Mammary epithelial cell (primary cell): ENCODE measurements at places on chromosomes 12 and 14.

DNA sequence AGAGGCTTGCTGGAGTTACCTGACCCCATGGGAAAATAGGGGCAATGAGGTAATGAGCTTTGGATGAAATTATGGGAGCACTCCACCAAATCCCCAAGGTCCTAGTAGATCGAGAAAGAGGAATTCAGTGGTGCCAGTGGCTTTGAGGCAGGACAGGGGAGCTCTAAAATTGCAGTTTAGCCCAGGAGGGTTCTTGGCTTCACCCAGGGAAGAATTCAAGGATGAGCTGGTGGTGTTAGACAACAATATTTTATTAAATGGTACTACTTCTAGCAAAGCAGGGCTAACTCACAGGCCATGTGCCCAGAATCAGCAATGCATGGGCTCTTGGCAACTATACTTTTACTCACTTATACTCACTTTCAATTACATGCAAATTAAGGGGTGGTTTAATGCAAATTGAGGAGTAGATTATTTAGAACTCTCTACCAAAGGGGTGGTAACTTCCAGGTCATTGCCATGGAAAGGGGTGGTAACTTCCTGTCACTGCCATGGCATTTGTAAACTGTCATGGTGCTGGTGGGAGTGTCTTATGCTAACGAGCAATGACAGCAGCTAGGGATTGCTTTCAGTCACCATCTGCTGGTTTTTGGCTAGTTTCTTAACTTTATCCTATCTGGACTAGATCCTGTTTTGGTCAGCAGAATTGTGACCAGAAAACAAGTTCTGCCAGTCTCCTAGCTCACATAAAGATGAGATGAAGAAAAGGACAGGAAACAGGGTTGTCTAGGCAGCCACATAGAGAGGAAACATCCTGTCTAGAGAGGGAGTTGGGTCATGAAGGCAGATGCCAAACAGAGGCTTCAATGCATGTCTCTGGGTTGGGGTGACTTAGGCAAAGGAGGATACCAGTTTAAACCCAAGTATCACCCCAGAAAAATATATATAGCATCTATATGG lies 64.7 kb downstream of the ZNF641 start:
- DNase-seq: no peak

DNA sequence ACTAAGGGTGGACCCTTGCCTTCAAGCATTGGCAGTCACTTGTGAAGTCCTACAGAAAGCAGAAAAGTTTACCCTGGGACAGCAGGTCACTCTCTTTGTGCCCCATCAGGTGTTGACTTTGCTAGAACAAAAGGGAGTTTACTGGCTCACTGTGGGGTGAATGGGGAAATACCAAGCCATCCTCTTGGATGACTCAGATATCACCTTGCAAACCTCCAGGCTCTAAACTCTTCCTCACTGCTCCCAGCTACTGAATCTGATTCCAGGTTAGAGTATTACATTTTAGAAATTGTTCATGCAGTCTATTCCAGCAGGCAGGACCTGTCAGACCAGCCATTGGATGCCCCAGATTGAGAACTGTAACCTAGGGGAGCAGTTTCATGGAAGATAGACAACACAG lies 7.3 kb upstream of the EDDM3B start:
- DNase-seq: peak; percentile 61

- no peak for DNase-seq
These were observed 55.5 kb downstream of the CRACR2A start for GRCh38 chr12:3697311-3697870.

- peak; percentile 32 for DNase-seq
These were observed 55.4 kb downstream of the GRIP1 start for GRCh38 chr12:66623455-66623854.

DNA sequence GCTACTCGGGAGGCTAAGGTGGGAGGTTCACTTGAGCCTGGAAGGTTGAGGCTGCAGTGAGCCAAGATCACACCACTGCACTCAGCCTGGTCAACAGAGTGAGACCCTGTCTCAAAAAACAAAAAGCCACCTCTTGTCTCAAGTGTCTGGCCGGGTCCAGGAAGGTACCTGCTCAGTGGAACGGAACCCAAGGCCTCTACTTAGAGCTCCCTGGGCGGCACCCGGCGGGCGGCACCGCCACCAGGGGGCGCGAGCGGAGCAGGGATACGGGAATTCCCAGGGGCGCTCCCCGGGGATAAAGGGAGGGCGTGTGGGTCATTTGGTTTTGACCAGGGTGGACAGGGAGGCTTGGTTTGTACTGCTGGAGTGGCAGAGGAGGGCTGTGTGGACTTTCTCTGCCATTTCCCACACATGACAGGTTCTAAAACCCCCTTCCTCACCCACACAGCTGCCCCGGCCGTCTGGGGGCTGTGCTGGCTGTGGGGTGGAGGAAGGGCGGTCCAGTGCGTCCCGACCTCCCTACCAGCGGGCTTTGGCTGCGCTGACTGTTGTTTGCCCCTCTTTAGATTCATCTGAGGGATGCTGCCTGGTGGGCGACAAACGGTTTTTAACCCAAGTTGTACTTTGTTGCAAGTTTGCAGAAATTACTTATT lies 91.4 kb downstream of the SETD3 start:
- DNase-seq: peak; percentile 21

DNA sequence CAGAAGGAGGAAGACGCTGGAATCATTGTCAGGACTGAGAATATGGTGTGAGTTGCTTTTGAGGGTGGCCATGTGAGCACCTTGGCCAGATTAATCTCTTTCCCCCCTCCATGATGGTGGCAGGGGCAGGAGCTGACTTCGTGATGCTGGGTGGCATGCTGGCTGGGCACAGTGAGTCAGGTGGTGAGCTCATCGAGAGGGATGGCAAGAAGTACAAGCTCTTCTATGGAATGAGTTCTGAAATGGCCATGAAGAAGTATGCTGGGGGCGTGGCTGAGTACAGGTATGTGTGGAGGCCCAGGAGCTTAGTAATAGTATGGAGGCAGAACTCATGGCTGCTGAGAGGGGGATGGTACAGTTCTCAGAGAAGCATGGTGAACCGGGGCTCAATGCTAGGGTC lies 4.3 kb downstream of the TINF2 start:
- peak; percentile 79 for DNase-seq

DNA sequence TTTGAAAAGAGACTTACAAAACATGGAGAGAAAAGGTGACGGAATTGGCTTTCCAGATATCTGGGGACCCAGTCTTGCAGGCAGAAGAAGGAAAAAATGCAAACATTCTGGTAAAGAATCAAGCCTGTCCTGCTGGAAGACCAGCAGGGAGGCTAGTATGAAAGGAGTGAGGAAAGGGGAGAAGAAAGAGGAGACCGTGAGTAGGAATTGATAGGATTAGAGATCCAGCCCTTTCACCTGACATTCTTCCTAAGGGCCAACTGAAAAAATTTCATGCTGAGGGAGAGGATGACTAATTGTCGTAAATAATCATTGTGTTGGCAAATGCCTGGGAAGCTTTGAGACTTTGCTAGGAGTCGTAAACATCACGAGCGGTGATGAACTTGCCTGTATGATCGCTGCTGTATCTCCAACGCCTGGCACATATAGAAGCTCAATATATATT lies 12.1 kb downstream of the BHLHE41 start:
- DNase-seq: no peak

- peak; percentile 54 for DNase-seq
These were observed 40.7 kb downstream of the PLCZ1 start for GRCh38 chr12:18696971-18697602.

DNA sequence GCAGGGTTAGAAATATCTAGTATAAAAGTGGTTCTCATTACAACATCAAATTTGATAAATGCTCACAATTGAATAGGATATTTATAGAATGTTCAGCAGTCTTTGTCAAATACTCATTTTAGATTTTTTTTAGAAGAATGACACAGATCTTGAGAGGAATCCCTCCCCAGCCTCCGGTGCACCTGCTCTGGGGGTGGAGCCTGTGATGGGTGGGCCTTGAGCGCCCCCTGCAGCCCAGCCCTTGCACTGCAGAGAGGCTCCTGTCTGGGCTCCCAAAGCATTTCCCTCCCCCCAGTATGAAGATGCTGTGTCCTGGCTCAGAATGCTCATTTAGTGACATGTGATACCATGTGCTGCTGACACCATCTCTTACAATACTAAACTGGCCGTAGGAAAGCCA lies 792.3 kb downstream of the TMEM121 start:
- no peak for DNase-seq
